ENCODE measurements at places on chromosomes 16 and 17. TPM values are rescaled to one million over a fixed set of nuclear protein-coding genes. Genes with fewer than 3 reads are reported as not detected.

TMEM204 gene
- total RNA-seq = 40.9 TPM

KRT24 gene
- total RNA-seq = 0.31 TPM

KRT39 gene
- total RNA-seq = not detected

POLG2 gene
- 18.4 TPM for total RNA-seq

RAC3 gene
- 2.6 TPM for total RNA-seq

KRT20 gene
- total RNA-seq = not detected

CSH1 gene
- not detected for total RNA-seq

CKLF gene
- 42.4 TPM for total RNA-seq

DNAAF8 gene
- total RNA-seq = 1.8 TPM

HSBP1 gene
- total RNA-seq = 110 TPM

CALB2 gene
- 1.4 TPM for total RNA-seq

FBXO47 gene
- not detected for total RNA-seq

GRCh38 chr17:57595947-57596695 is 149.0 kb downstream of the CCDC182 start:
- DNase-seq = no peak

- DNase-seq = no peak
These were observed 27.5 kb downstream of the ITGAE start for GRCh38 chr17:3773511-3773910.

DNA sequence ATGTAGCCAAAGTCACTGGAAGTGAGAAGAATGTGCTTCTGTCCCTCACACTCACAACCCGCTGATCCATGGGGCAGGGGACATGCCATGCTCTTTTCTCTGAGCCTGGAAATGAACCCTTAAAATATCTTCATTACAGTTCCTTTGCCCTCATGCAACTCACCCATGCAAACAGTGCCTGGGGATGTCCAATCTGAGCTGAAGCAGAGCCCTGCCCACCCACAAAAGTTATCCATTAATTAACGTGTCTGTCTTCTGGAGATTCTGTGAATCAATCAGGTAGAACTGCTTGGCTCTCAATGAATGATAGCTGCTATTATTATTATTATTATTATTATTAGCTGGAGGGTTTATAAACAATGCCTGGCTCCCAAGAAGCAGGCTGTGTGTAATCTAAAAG is 133.7 kb downstream of the USP31 start:
- DNase-seq = no peak

- peak; percentile 51 for DNase-seq
These were observed 91.1 kb downstream of the SSH2 start for GRCh38 chr17:29838961-29839360.

GRCh38 chr17:77356690-77357201 is 216.0 kb downstream of the SEC14L1 start:
- DNase-seq = peak; percentile 73

- DNase-seq = no peak
These were observed 8.3 kb downstream of the FHOD1 start for GRCh38 chr16:67238806-67239470.

DNA sequence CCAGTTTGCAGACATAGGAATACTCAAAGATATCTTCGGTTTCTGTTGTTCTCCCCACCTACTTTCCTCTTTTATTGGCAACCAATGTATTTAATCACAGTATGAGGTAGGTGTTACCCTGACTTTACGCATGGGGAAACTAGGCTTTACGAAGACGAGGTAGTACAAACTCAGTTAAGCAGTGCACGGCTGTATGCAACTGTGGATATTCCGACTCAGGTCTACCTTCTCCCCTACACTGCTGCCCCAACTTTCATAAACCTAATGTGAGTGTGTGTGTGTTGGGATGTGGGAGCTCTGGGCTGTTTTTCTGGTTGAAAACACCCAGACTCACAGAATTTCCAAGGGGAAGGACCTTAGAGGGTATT is 1.2 kb upstream of the GPT2 start:
- DNase-seq = no peak

DNA sequence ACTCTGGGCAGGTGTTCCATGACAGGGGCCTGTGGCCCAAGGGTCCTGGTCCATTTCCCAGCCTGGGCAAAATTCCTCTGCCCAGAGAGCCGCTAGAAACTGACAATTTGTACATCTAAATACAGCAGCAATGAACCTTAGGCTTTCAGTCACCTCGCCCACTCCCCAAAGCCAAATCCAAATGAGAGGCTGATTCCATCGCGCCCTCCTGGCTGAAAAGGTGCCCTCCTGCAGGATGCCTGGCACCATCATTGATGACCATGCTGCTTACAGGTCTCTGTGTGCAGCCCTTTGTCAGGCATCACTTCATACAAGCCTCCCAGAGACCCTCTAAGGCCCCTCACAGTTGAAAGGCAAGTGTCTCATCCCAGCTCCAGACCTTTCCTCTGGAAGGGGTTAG is 114.7 kb downstream of the C16orf78 start:
- no peak for DNase-seq

DNA sequence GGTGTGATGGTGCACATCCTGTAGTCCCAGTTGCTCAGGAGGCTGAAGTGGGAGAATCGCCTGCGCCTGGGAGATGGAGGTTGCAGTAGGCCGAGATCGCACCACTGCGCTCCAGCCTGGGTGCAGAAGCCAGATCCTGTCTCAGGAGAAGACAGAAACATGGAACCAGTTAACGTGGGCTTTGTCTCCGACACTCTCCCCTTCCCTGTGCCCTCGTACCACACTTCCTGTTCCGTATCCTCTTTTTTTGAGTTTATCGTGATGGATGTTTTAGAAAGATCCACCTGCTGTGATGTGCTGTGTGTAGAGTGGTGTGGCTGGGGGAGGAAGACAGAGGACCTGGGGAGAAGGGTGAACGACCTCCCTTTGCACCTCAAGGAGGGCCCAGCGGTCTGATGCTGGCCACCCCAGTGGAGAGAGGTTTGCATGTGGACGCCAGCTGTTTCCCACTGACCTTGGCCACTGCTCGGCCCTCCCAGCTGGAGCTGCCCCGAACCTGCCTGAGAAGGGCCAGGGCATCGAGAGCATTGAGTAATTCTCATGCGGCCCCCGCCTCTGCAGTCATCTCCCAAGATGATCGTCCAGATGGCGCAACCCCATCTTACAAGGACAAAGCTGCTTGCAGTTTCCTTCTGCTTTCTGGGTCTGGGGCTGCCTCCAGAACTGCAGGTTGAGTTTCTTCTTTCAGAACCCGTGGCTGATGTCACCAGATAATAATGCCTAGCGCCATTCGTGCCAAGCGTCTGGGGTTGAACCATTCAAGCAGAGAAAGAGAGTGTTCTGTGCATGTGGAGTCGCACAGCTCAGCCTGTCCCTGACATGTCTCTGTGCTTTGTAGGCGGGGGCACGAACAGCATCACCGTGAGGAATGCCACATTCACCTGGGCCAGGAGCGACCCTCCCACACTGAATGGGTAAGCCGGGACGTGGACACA is 126.3 kb downstream of the ABCC1 start:
- no peak for DNase-seq

- DNase-seq = no peak
These were observed 65.3 kb upstream of the CNEP1R1 start for GRCh38 chr16:49959552-49960277.

DNA sequence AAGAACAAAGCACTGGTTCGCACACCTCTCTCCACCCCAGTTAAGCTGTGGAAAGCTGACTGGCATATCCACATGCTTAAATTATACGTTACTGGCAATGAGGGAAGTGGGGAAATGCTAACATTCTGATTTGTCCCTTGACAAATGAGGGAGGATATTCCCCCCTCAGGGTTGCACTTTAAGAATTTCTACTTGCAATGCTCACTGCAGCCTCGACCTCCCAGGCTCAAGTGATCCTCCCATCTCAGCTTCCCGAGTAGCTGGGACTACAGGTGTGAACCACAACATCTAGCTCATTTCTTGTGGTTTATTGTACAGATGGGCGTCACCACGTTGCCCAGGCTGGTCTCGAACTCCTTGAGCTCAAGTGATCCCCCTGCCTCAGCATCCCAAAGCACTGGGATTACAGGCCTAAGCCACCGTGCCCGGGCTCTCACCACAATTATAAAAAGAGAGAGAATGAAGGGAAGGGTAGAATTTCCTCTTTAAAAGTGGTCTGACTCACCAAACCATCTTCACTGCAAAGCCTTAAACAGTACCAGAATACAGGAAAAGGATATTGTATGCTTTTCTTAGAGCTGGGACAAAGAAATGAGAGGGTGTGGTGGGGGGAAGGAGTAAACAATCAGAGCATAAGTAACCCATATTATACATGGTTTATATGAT is 38.9 kb downstream of the KANSL1 start:
- DNase-seq = no peak

DNA sequence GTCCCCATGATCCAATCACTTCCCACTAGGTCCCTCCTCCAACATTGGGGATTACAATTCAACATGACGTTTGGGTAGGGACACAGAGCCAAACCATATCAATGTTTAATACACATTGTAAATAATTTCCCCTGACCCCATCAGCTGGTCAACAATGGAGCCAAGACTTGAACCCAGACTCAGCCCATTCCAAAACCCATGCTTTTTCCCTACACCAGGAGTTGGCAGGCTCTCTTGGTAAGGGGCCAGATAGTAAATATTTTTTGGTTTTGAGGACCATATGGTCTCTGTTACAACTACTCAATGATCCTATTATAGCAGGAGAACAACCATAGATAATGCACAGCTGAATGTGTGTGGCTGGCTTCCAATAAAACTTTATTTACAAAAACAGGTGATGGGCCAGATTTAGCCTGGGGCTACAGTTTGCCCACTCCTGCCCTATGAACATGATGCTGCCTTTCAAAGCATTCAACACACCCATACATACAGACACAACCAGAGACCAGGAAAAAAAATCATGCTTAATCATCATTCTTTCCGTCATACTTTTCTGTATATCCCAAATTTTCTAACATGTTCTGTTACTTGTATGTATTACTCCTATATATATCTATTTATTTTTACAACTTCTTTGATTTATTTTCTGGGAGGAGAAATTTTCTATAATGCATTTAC is 22.1 kb upstream of the MSI2 start:
- no peak for DNase-seq

GRCh38 chr17:75557075-75557851 is 30.3 kb upstream of the MYO15B start:
- peak; percentile 96 for DNase-seq

GRCh38 chr17:3660311-3660891 is 8.0 kb downstream of the TAX1BP3 start:
- DNase-seq = no peak

- no peak for DNase-seq
These were observed 53.8 kb upstream of the CACNG5 start for GRCh38 chr17:66781135-66781534.

- no peak for DNase-seq
These were observed 18.6 kb upstream of the LONP2 start for GRCh38 chr16:48225456-48225855.

DNA sequence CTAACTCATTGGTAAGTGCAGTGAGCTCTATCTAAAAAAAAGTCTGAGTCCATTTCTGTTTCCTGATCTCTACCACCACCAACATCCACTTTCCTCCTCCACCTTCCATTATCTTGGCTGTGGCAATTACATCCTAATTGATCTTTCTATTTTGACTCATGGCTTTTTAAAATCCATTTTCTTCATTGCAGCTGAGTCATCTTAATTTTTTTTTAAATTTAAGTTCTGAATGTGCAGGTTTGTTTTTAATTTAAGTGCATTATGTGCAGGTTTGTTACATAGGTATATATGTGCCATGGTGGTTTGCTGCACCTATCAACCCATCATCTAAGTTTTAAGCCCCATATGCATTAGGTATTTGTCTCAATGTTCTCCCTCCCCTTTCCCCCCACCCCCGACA is 390.7 kb downstream of the XYLT1 start:
- DNase-seq = no peak

- DNase-seq = no peak
These were observed 17.8 kb downstream of the DOC2B start for GRCh38 chr17:163514-164098.

GRCh38 chr17:45246861-45247428 is 14.9 kb downstream of the SPATA32 start:
- peak; percentile 86 for DNase-seq

DNA sequence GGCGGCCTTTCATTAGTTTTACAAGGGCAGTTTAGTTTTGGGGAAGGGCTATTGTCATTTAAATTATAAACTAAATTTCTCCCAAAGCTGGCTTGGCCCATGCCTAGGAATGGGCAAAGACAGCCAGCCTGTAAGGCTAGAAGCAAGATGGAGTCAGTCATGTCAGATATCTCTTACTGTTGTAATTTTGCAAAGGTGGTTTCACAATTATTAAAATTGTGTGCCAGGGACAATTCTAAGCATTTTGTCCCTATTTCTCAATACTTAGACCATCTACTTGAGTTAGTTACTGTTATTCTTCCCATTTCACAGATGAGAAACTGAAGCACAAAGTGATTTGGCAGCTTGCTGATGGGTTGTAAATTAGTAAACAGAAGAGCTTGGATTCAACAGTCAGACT is 467.7 kb upstream of the GOT2 start:
- DNase-seq = no peak

GRCh38 chr17:82863383-82863940 is 23.6 kb upstream of the ZNF750 start:
- no peak for DNase-seq

All from kidney (tissue), 22 donors.